ENCODE measurements at places on chromosomes 5 and 9.

DNA sequence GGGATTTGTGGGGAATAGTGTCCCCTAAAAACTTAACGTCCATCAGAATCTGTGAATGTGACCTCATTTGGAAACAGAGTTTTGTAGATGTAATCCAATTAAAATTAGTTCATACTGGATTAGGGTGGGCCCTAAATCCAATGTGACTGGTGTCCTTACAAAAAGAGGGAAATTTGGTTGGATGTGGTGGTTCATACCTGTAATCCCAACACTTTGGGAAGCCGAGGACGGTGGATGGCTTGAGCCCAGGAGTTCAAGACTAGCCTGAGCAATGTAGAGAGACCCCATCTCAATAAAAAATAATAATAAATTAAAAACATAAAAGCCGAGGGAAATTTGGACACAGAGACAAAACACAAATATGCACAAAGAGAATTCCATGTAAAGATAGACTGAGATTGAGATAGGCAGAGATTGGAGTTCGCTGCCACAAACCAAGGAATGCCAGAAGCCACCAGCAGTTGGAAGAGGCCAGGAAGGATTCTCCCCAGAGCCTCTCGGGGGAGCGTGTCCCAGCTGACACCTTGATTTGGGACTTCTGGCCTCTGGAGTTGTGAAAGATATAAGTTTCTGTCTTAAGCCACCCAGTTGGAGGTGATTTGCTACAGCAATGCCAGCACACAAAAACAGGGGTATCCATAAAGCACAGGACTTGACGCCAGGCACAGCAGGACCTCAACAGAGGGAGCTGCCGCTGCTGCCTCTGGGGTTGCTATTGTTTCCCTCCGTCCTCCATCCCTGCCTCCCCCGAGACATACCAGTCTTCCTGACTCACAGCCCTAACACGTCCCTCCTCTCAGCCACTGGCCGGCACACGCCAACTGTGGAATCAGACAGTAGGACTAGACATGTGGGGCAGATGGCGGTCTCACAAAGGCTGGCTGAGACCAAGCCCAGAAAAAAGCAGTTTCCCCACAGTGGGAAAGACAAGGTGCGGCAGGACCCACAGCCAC lies 73.8 kb upstream of the IL17B start:
- DNase-seq = no peak

- DNase-seq = no peak
Observed at GRCh38 chr9:78856144-78856543, 559.2 kb downstream of the PSAT1 start.

GRCh38 chr5:149141224-149141956 lies at the start of gene ABLIM3:
Gene ABLIM3, plus strand, starts transcription at chr5:149141493. Its CDS starts 603 bp downstream, at chr5:149142096.
- DNase-seq = peak; percentile 66

DNA sequence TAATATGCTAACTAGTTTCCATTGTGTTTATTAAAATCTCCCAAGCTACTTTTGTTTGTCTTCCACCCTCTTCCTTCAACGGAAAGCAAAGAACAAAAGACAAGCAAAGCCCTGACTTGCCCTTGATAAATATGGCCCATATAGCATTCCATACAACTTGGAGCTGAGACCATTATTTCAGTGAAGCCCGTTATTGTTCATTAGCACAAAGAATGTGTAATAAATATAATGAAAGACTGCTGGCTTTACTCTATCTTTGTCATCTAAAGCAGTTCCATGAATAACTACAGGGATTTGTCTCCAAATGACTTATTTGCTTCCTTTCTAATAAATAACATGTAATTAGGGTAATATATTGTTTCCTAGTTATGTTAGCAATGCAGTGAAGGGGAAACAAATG lies 270.7 kb upstream of the TLE4 start:
- DNase-seq = no peak

- DNase-seq = no peak
Observed at GRCh38 chr5:136036293-136036911, 7.6 kb downstream of the TGFBI start.
